Activated T-helper 2 cell treated with anti-CD3 and anti-CD28 coated beads, Interferon-gamma antibody, Interleukin-2, Interleukin-4, amounts not matched to agents 10 μg/mL and 5 μg/mL and 100 μg/mL, durations not matched to agents 14 hours and 24 hours and 36 hours (primary cell): ENCODE measurements at places on chromosomes 1 and 21.
A peak's percentile ranks its signal among the peaks of the same experiment; 100 is the strongest.

DNA sequence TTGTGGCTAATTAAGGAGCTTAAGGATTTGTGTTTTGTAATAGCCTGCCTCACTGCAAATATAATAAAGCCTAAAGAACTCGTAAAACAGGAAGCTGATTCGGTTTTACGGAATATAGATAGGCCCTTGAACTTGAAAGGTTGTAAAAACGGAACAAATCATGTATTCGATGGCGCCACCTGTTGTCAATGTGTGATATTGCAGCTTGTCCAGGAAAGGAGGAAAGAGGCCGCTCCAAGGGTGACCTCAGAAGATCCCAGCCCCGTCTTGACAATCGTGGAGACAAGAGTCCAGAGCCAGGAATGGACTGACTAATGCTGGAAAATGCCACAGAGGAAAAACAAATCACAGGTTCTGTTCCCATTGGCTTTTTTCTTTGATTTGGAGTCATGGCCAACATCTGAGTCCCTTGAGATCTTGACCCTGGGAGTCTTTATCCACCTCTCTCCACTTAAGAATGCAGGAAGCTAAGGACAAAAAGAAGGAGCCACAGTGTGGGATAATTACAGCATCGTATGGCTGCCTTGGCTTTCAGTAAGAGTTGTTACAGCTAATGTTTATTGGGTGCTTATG, 7.0 kb upstream of the IGSF21 start:
- H3K4me1 ChIP-seq: no peaks in the 10 kb centered on the region
- H3K4me3 ChIP-seq: no peak overlapping the region
- DNase-seq: peak; percentile 18
- no peak overlapping the region for H3K27ac ChIP-seq

GRCh38 chr1:9766759-9767442, 56.9 kb downstream of the CLSTN1 start:
- no peak for DNase-seq
- no peaks in the 10 kb centered on the region for H3K4me1 ChIP-seq
- H3K4me3 ChIP-seq: no peak overlapping the region
- no peaks in the 10 kb centered on the region for H3K27me3 ChIP-seq
- H3K36me3 ChIP-seq: peaks cover 7% of the 10 kb centered on the region

GRCh38 chr21:44567481-44568171, 5.9 kb upstream of the KRTAP10-4 start:
- no peaks in the 10 kb centered on the region for H3K36me3 ChIP-seq
- DNase-seq: no peak
- H3K27ac ChIP-seq: no peak overlapping the region
- H3K4me3 ChIP-seq: no peak overlapping the region
- peaks cover 12% of the 10 kb centered on the region for H3K4me1 ChIP-seq

DNA sequence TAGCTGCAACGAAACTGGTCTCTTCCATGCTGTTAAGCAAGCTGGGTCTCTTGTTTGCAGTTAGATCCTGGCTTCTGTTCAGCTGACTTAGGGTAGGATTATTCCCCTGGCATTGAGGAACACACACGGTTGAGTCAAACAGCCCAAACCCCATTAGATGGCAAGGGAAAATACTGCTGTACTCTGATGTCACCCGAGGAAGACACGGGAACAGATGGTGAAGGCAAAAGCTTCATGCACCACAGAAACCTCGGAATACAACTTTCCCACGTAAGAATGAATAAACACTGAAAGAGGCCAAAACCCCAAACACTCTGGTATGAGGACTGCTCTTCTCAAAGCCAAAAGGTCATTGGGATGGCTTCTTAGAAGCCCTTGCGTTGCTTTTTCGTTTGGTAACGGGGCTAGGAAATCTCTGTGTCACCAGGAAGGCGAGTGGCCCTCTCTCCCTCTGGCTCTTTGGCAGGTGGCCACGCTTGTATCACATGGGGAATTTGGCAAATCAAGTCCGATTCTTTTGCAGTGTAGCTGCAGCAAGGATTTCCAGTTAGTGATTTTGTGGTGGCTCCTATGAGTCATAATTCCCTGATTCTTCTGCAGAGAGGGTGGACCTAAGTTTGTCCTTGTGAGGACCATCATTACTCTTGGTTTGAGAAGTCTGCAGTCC, 16.7 kb upstream of the LYST start:
- DNase-seq: no peak
- peak overlapping the region; percentile 63 for H3K4me3 ChIP-seq
- no peaks in the 10 kb centered on the region for H3K27me3 ChIP-seq
- no peaks in the 10 kb centered on the region for H3K36me3 ChIP-seq
- H3K27ac ChIP-seq: peak overlapping the region; percentile 67
- peaks cover 46% of the 10 kb centered on the region for H3K4me1 ChIP-seq

- H3K27me3 ChIP-seq: no peaks in the 10 kb centered on the region
- no peak overlapping the region for H3K4me3 ChIP-seq
- no peaks in the 10 kb centered on the region for H3K4me1 ChIP-seq
- DNase-seq: no peak
- no peak overlapping the region for H3K27ac ChIP-seq
These were observed 107.6 kb downstream of the BCAR3 start for GRCh38 chr1:93573940-93574469.

DNA sequence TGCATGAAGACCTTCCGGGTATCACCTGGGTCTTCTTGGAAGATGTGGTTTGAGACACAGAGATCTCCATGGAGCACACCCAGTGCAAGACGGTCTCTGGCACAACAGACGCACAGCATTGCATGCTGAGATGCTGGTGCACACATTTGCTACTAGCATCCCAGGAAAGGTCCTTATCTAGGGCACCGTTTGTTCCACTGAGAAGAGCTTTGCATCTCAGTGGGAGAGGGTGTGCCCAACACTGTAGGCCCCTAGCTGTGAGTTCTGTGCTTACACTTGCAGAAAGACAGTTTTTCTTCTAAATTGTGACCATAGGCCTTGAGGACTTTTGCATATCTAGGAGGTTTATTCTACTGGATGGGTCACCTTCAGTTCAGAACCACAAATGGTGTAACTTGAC, 554.1 kb downstream of the MATN1 start:
- H3K36me3 ChIP-seq: no peaks in the 10 kb centered on the region
- H3K4me1 ChIP-seq: no peaks in the 10 kb centered on the region
- no peak for DNase-seq
- no peak overlapping the region for H3K27ac ChIP-seq

- H3K4me1 ChIP-seq: no peaks in the 10 kb centered on the region
- no peak for DNase-seq
- no peaks in the 10 kb centered on the region for H3K27me3 ChIP-seq
- H3K4me3 ChIP-seq: no peak overlapping the region
- no peaks in the 10 kb centered on the region for H3K36me3 ChIP-seq
- H3K27ac ChIP-seq: no peak overlapping the region
These were observed 35.4 kb upstream of the HEATR1 start for GRCh38 chr1:236639686-236640085.

DNA sequence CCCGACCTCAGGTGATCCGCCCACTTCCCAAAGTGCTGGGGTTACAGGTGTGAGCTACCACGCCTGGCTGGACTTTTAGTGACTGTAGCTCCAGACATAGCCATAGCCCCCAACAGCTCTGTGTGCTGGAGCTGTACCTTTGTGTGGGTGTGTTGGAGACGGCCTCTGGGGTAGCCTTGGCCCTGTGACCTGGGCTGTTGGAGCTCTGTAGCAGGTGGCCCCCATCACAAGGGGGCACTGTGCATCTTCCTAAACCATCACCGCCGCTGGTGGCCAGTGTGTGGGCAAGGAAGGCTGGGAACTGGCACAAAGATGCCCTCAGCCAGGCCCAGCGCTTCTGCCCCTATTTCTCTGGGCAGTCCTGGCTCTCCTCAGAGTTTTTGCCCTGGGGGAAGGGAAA, 38.4 kb upstream of the FOXO6 start:
- H3K36me3 ChIP-seq: no peaks in the 10 kb centered on the region
- no peak overlapping the region for H3K4me3 ChIP-seq
- H3K4me1 ChIP-seq: no peaks in the 10 kb centered on the region
- no peak overlapping the region for H3K27ac ChIP-seq
- DNase-seq: no peak

- H3K27me3 ChIP-seq: no peaks in the 10 kb centered on the region
- peak overlapping the region; percentile 39 for H3K27ac ChIP-seq
- H3K4me3 ChIP-seq: peak overlapping the region; percentile 27
- peaks cover 8% of the 10 kb centered on the region for H3K36me3 ChIP-seq
These were observed 12.5 kb downstream of the CHML start for GRCh38 chr1:241627453-241628259.

DNA sequence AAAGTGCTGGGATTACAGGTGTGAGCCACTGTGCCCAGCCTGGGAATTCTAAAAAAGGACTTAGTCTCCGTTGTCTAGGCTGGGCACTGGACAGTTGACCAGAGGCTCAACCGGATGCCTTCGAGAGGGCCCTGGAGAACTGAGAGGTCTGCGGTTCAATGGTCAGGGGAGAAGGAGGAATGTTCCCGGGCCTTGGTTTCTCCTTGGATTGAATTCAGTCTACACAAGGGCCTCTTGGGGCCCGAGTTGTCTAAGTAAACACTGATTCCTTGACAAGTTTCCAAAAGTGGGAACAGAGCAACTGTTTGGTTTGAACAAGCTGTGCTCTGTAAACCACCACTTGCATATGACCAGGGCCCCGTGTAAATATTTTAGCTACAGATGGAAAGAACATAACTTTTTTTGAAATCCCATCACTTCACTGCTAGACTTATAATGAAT, 29.1 kb upstream of the CAPZB start:
- no peak overlapping the region for H3K27ac ChIP-seq
- no peak for DNase-seq
- H3K36me3 ChIP-seq: peaks cover 7% of the 10 kb centered on the region
- H3K4me3 ChIP-seq: no peak overlapping the region

- H3K27me3 ChIP-seq: no peaks in the 10 kb centered on the region
- no peak for DNase-seq
- H3K4me3 ChIP-seq: no peak overlapping the region
- no peaks in the 10 kb centered on the region for H3K4me1 ChIP-seq
- H3K36me3 ChIP-seq: no peaks in the 10 kb centered on the region
- no peak overlapping the region for H3K27ac ChIP-seq
These were observed 147.5 kb downstream of the CASZ1 start for GRCh38 chr1:10648689-10649516.

DNA sequence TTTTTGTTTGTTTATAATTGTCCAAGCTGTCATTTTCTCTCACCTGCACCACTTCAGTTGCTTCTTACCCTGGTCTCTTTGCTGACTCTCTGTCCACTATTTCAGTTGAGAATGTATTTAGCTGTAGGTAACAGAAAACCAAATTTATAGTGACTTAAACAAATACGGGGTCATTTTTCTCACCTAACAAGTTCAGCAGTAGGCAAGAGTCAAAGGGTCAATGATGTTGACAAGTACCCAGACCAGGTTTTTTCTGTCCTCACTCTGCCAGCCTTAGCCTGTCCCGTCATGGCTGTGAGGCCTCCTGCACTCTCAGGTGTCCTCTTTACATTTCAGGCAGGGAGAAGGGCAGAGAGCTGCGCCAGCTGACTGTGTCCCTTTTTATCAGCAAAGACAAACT, 11.8 kb downstream of the RIIAD1 start:
- no peaks in the 10 kb centered on the region for H3K36me3 ChIP-seq
- peaks cover 22% of the 10 kb centered on the region for H3K27me3 ChIP-seq
- no peak for DNase-seq
- no peak overlapping the region for H3K27ac ChIP-seq
- H3K4me3 ChIP-seq: no peak overlapping the region
- H3K4me1 ChIP-seq: no peaks in the 10 kb centered on the region

DNA sequence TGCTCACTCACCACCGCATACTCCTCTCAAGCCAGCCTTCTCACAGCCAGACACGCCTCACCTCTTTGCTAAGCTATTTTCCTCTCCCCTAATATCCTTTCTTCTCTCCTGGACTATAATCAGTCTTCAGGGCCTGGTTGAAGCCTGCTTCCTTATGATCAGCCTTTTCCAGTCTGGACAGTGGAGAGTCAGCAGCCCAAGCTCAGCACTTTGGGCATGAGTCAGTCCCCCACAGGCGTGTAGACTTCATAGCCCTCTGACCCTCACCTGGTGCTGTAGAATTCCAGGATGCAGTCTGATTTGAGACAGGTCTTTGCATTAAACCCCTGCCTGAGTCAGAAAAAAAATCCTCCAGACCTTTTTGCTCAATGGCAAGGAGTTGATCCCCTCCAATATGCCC, 2.5 kb downstream of the HPCAL4 start:
- no peak for DNase-seq
- H3K27me3 ChIP-seq: peaks cover 59% of the 10 kb centered on the region
- H3K27ac ChIP-seq: no peak overlapping the region
- H3K4me3 ChIP-seq: no peak overlapping the region
- no peaks in the 10 kb centered on the region for H3K36me3 ChIP-seq

DNA sequence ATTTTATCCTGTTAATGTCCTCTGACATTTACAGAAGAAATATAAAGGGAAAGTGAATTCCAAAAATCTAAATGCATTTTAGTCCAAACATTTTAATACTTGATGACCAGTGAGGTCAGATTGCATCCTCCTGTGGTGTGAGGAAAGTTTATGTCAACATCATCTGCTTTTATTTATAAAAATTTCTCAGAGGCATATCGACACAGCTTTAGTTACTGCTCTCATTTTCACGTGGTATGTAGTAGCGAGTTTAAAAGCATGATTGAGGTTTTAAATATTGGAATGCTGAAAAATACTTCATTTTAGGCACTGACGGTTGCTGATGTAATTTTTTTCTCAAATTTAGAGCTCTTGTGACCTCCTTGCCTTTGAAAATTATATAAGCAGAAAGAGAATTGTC, 234.8 kb downstream of the HMCN1 start:
- no peak for DNase-seq
- no peak overlapping the region for H3K27ac ChIP-seq
- H3K4me3 ChIP-seq: no peak overlapping the region
- no peaks in the 10 kb centered on the region for H3K36me3 ChIP-seq

GRCh38 chr1:227943381-227944089, 4.2 kb downstream of the WNT9A start:
- H3K27ac ChIP-seq: no peak overlapping the region
- H3K27me3 ChIP-seq: peaks cover 18% of the 10 kb centered on the region
- peaks cover 3% of the 10 kb centered on the region for H3K4me1 ChIP-seq
- H3K36me3 ChIP-seq: no peaks in the 10 kb centered on the region
- H3K4me3 ChIP-seq: no peak overlapping the region
- no peak for DNase-seq

DNA sequence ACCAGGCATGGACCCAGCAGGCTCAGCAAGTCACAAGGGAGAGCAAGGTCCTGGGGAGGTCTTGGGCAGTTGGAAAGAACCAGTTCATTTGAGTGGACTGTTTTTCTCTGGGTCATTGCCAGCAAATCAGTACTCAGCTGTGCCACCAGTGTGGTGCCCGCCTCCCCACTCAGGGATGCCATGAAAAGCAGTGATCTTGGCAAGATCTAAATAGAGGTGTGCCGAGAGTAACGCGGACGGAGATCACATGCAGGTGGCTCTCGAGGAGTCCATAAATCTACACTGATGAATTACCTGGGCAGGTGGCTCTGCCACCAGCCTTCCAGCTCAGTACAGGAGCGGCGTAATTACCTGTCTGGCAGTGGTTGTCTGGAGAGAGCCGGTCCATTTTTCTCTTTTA, 642.2 kb downstream of the PTPRU start:
- H3K4me3 ChIP-seq: no peak overlapping the region
- H3K4me1 ChIP-seq: no peaks in the 10 kb centered on the region
- no peaks in the 10 kb centered on the region for H3K36me3 ChIP-seq
- no peak for DNase-seq
- no peak overlapping the region for H3K27ac ChIP-seq
- H3K27me3 ChIP-seq: peaks cover 1% of the 10 kb centered on the region

GRCh38 chr1:25520446-25521061, 22.9 kb upstream of the LDLRAP1 start:
- DNase-seq: peak; percentile 51
- H3K27ac ChIP-seq: no peak overlapping the region
- H3K4me3 ChIP-seq: no peak overlapping the region
- no peaks in the 10 kb centered on the region for H3K4me1 ChIP-seq
- H3K36me3 ChIP-seq: no peaks in the 10 kb centered on the region

- no peaks in the 10 kb centered on the region for H3K36me3 ChIP-seq
- H3K4me1 ChIP-seq: no peaks in the 10 kb centered on the region
- no peak overlapping the region for H3K4me3 ChIP-seq
These were observed 29.4 kb upstream of the RBM15 start for GRCh38 chr1:110309767-110310166.

- H3K4me1 ChIP-seq: no peaks in the 10 kb centered on the region
- no peaks in the 10 kb centered on the region for H3K36me3 ChIP-seq
- no peak overlapping the region for H3K4me3 ChIP-seq
These were observed 53.6 kb downstream of the CAPN8 start for GRCh38 chr1:223611936-223612335.
